Stimulated activated CD4-positive, alpha-beta T cell treated with anti-CD3 and anti-CD28 coated beads, TNF-alpha, amount 100 ng/mL, for 1 hour (primary cell): ENCODE measurements at places on chromosomes 1 and 21.

GRCh38 chr1:151325646-151326429, 1.4 kb downstream of the PI4KB start:
- no peak for DNase-seq

DNA sequence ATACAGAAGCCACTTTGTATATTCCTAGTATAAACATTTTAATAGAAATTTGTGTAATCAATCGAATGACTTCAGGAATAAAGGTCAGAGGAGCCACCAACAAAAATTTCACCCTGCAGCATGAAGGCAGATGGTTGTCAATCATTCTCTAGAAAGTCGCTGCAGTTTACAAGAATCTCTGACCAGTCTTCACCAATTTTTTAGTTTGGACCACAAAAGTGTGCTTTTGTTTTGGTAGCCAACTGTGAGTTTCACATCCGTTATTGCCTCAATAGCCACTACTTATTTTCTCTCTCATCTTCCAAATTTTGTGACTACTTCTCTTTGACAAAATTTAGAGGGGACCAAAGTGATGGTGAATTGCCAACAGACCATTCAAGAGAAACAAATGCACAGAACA, 1155.6 kb downstream of the AMY1C start:
- DNase-seq = no peak

GRCh38 chr1:229844675-229845074, 218.6 kb downstream of the URB2 start:
- no peak for DNase-seq

- no peak for DNase-seq
These were observed 45.4 kb upstream of the B3GALT5 start for GRCh38 chr21:39567180-39567972.

GRCh38 chr1:172723251-172723650, 64.3 kb downstream of the FASLG start:
- DNase-seq = no peak

- no peak for DNase-seq
These were observed 55.6 kb downstream of the ZNF281 start for GRCh38 chr1:200354243-200354642.

GRCh38 chr1:243286409-243287122, 30.7 kb downstream of the SDCCAG8 start:
- no peak for DNase-seq

DNA sequence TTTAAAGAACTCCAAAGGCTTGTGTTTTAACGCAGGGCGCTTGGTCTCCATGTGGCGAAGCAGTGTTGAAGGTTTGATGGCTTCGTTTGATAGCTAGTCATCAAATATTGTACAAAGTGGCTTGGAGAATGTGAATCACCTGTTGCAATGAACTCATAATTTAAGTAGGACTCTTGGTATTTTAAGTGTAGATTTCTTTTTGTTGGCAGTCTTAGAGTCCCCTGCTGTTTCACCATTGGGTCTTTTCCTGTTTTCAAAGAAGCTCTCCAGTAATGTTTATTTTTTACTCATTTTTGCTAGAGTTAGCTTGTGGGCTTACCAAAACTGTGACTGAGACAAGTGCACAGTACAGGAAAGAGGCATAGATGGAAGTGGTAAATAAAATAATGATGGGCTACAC, 26.2 kb downstream of the RASAL2 start:
- DNase-seq = no peak

DNA sequence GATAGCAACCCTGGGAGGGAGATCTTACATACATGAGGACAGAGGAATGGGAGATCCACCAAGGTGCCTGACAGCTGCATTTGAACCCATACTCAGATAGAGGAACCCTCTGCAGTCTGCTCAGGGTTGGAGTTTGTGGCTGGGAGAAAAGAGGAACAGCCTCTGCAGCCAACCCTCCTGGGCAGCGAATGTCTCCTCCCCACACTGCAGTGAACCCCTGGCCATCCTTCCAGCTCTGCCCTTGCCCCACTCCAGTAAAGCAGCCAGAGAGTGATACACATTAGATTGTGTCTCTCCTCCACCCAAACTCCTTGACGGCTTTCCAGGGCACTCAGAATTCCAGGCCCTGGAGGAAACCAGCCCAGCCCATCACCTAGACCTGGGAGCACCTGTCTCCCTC, 137.7 kb downstream of the RUNX1 start:
- no peak for DNase-seq

DNA sequence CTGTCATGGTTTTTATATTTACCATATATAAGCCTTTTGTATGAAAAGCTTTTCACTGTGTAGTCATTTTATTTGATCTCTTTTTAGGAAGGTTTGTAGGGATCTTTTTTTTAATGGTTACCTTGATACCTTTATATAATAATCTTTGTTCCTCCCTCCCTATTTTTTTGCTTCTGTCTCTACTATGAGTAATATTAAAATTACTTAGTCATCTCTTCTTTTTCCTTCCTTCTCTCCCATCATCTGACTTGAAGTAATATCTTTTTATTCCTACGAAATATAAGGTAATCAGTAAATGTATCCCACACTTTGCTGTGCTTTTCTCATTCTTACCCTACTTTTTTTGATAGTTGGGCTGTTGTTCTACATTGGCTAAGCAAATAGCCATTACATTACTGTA, 161.4 kb downstream of the MAGI3 start:
- DNase-seq = no peak

DNA sequence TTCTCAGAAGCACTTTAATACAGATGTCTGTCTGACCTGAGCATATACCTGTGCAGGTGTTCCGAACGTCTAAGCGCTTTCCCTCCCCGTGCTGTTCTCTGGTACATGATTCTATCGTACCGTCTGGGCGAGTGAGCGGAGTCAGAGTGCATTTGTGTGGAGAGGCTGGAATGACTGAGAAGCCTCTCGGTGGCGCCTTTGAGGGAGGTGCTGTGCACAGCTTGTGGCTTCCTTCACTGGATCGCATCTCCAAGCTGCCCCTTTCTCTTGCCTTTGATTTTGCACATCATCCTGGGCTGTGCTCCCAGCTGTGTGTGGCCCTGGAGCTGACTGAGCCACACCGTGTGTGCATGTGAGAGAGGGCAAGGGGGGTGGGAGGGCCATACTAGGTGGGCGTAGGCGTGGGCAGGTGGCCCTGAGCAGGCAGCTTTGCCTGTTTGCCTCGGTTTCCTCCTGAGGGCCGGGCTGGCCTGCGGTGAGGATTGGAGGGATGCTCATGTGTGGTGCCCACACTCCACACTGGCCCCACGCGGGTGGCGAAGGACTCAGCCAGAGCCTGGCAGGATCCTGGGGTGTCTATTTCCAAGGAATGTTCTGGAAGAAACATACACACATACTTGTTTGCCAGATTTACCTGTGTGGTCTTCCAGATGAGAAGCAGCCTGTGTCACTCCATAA, 105.3 kb downstream of the ADARB1 start:
- DNase-seq = no peak

GRCh38 chr21:40850071-40850470, 3.1 kb upstream of the DSCAM start:
- DNase-seq = no peak

- DNase-seq = no peak
These were observed 6.5 kb downstream of the PODN start for GRCh38 chr1:53068314-53069099.
